ENCODE measurements at places on chromosomes 3 and 15. TPM values are rescaled to one million over a fixed set of nuclear protein-coding genes. Genes with fewer than 3 reads are reported as not detected.

GPR87 gene
- not detected for total RNA-seq

C3orf62 gene
- total RNA-seq: 5.0 TPM

COL8A1 gene
- total RNA-seq: not detected

HIGD1A gene
- total RNA-seq: 42.1 TPM

SLC12A1 gene
- not detected for total RNA-seq

GLT8D1 gene
- total RNA-seq: 7.6 TPM

C15orf39 gene
- 54.0 TPM for total RNA-seq

UPK1B gene
- total RNA-seq: 0.10 TPM

NR1D2 gene
- total RNA-seq: 138 TPM

CDCP1 gene
- total RNA-seq: 0.31 TPM

KIF7 gene
- 0.21 TPM for total RNA-seq

SLC22A14 gene
- 0.10 TPM for total RNA-seq

CCDC39 gene
- total RNA-seq: not detected

SOX14 gene
- total RNA-seq: not detected

CCDC80 gene
- under 0.01 TPM for total RNA-seq

MKRN2OS gene
- total RNA-seq: not detected

FEZF2 gene
- not detected for total RNA-seq

TLR9 gene
- 0.21 TPM for total RNA-seq

SPATA12 gene
- not detected for total RNA-seq

ARGFX gene
- total RNA-seq: not detected

CPA3 gene
- total RNA-seq: 1.2 TPM

CGNL1 gene
- under 0.01 TPM for total RNA-seq

IGF2BP2 gene
- 8.4 TPM for total RNA-seq
